ENCODE measurements at places on chromosomes 6 and 20.

DNA sequence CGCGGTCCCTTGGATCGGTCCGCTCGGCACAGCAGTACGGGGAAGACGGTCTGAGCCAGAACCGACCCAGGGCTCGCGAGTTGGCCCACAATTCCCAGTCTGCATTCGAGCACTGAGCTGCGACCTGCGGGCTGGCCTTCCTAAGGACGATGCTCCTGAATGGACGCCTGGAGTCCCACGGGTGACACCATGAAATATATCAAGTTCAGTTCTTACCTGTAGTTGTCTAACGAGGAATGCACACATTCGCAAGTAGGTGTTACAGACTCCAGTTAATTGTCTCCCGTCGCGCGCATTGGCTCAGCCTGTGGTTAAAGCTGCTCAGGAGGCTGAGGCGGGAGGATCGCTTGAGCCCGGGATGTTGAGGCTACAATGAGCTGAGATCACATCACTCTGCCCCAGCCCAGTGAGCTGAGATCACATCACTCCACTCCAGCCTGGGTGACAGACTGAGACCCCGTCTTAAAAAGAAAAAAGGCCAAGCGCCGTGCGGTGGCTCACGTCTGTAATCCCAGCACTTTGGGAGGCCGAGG, 802 bp downstream of the PEX7 start:
- DNase-seq = no peak

DNA sequence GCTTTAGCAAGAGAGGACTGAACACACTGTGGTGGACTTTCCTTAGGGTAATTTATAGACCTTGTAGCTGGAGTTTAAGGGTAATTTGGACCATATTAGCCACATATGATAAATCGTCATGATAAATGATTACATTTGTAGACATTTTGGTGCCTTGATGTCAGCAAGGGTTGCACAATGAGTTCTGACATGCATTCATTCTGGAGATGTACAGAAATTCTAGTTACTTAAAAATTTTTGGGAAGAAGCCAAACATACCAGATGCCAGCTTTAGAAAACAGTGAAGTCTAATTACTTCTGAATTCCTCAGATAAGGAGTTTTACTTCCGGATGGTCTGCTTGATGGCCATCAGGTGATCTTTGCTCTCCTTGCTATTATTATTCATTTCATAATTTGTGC, 653.1 kb downstream of the TBC1D32 start:
- no peak for DNase-seq

DNA sequence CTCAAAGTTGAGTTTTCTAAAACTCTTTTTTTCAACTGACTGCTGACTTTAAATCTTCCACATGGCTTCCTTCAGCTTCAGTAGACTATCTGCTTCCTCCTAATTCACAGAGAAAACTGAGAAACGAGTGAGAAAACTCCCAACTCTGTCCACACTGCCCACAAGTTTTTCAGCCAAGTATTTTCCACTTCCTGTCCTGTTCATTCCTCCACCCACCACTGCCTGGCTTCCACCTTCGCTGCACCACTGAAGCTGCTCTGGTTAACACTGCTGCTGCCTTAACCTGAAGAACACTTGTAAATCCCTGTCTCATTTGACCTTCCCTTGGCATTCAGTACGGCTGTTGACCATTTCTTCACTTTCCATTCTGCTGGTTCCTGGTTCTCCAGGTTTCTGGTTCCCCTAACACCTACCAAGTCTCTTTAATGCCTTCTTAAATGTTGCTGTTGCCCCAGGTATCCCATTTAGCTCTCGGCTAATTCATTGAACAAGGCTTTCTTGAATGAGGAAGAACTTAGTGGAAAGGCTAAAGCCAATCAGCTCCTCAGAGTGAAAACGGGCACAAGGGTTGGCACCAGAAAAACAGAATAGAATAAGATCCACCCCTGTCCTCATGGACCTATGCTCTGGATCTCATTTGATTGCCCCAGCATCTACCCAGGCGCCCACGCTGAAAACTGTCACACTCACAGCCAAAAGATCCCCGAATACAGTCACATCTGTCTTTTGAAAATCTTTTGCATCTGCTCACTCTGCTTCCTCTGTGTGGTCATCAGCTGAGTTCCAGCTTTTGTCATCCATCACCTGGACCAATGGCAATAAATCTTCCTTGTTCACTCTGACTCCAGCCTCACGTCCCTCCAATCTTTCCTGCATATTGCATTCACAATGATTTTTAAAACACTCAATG, 104.4 kb upstream of the TAB2 start:
- no peak for DNase-seq

- no peak for DNase-seq
Observed at GRCh38 chr6:12401200-12401599, 111.0 kb downstream of the EDN1 start.

DNA sequence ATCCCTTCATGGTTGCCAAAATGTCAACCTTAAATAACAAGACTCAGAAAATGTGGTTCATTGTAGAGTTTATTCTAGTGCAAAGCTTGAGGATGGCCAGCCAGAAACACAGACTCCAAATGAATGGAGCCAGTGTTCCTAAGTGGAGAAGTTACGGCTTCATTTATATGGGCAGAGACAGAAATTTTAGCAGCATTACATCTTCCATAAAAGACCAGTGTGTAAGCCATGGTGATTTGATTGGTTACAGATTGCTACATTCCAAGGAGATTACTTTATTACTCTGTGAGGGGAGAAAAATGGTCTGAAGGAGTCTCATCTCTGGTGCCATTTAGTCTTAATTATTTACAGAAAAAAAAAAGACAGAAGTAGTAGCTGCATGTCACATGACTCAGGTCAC, 97.8 kb downstream of the OTOR start:
- DNase-seq = no peak

DNA sequence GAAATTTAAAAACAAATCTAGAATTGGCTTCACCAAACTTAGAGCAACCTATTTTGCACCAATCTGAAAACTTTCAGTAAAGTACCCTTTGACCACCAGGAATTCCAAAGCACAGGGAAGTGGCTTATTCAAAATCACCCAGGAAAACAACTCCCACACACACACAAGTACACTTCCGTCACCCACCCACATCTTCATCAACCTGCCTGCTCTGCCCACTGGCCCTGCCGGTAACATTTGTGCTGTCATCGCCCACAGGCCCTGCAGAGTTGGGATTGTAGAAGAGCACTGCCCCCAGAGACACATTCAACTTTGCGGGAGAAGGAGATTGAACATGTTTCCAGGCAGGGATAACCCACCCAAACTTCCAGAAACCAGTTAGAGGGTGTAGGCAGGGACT, 19.3 kb upstream of the SCML4 start:
- DNase-seq = no peak

DNA sequence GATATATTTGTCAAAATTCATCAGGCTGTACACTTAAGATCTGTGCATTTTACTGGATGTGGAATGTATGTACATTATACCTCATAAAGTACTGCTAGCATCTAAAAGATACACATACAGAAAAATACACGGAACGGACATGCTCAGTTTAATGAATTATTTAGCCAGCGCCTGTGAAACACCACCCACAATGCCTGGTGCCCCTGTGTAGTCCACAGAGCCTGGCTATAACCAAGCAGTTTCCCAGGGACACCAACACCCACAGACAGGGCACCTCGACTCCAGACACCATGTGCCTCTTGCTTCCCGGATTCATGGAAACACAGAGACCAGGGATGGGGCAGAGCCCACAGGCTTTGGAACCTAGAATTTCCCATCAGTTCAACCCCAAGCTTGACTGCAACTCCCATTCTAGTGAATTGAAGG, 17.4 kb upstream of the ARMC12 start:
- no peak for DNase-seq

- DNase-seq = no peak
Observed at GRCh38 chr6:150380256-150380655, 11.4 kb downstream of the IYD start.

- DNase-seq = no peak
Observed at GRCh38 chr20:62149532-62150309, 6.2 kb downstream of the SS18L1 start.

DNA sequence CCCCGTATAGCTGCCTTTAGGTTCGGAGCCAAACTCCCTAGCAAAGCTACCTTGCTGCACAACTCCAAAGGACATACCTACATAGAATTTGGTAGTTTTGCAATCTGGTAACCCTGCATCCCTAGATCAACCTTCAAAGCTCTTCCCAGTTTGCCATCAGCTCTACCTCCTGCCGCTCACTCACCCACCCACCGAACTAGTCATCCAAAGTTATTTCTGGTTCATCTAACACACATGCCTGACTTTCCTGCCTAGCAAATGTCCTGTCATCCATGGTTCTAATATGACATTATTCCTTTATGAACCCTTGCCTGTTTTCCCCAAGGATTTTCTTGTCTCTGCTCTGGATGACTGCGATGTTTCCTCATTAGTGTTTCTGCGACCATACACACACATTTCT, 21.6 kb downstream of the SPAG4 start:
- DNase-seq = no peak

DNA sequence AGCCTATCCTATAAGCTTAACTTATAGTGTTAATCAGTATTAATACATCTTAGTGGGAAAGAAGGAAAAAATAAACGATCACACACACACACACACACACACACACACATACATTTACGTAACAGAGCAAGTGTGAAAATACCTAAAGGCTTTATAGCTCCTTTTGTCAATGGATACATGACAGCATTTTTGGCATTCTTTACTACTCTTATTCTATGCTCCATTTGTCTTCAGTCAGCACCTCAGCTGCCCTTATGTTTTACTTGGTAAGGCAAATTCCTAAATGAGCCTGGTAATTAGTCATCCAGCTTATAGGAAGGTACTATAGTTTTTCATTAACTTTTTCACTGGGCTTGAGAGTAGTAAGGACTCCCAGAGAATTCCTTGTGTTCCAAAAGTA, 25.1 kb upstream of the SLC17A3 start:
- no peak for DNase-seq

GRCh38 chr20:8744228-8744844, 324.6 kb upstream of the PLCB4 start:
- no peak for DNase-seq

DNA sequence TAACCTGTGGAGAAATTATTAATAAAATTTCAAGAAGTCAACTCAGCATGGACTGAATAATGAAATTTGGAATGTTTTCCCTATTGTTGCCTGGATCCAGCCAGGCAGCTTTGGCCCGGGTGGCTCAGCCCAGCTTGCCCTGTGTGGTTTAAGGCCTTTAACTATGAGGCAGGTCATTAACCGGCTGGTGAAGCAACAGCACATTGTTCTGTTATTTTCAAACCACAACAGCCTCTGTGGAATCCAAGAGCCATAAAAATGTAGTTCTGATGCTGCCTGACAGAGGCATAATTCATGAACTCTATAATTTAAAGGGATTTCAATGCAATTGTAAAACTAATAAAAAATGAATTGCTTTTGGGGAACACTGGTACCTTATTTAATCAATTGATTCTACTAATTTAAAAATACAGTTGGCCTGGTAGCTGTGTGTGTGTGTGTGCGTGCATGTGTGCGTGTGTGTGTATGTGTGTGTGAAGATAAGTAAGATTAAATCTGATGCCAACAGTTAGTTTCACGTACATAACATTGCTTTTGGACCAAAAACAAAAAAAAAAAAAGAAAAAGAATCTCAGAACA, 117.7 kb downstream of the RPS12 start:
- no peak for DNase-seq

DNA sequence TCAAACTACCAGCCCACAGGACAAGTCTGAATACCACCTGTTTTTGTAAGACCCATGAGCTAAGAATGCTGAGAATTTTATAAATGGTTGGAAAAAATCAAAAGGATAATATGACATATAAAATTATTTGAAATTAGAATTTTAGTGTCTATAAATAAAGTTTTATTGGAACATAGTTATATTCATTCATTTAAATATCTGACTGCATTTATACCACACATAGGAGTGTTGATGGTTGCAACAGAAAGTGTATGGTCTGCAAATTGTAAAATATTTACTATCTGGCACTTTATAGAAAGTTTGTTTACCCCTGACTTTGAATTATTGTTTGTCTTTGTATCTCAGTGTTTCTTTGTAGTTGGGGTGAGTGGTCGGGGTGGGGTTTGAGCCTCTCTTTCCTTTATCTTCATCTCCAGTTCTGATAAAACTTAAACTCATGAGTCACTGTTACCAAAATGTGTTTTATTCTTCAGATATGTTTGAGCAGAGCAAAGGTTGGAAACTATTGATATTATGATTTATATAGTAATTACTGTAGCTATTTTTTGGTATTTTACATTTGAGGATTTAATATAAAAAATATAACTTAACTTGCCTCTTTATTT, 55.5 kb downstream of the CD2AP start:
- no peak for DNase-seq

DNA sequence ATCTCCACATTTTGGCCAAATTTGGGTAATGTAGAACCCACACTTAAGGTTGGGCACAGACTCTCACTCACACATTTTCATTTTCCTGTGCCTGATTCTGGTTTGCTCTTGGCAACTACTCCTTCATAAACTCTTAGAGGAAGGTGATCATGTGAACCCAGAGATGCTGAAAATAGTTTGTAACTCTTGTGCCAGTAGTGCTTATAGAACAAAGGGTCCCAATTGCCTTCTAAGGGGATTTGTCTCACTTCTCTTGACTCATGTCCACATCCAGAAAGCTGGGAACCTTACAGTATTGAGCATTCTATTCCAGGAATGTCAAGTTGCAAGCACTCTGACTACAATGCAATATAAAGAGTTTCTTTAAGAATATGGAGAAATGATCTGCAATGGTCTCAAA, 62.0 kb upstream of the TASP1 start:
- DNase-seq = no peak

DNA sequence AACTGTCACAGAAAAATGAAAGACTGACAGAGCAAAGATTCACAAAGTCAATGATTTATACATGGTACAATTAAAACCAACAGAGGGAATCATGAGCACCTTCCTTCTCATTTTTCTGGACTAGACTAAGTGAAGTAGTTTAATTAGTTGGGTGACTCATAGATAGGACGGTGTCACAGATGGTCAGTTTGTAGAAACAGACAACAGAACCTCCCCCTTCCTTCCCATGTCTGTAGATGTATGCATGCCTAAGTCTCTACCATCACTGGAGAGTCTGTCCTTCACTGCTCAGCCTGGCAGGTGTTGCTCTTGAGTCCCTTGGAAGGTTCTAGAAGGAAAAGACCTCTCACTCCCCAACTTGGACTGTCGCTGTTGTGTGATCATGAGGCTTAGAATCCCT, 75.4 kb upstream of the EEF1E1 start:
- DNase-seq = no peak

DNA sequence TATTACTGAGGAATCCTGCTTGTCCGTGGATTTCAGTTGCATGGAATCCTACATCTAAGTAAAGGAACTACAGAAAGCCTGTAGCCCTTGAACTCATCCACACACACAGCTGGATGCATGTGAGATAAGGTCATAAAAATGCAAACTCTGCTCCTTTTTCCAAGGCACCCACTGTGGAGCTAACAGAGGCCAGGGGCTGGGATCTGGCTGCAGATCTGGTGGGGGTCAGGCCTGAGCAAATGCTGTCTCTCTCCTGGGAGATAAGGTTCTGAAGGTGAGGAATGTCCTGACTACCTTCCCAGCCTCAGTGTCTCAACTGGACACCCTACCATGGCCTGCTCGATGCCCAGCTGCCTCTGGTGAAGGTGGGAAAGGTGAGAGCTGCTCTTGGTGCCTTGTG, 321.5 kb downstream of the LRFN2 start:
- no peak for DNase-seq

Measured in NCI-H345 (cell line).